Stimulated activated CD4-positive, alpha-beta T cell treated with anti-CD3 and anti-CD28 coated beads, Interleukin-2, amount 100 ng/mL, for 4 hours (primary cell): ENCODE measurements at places on chromosomes 13 and 19.

GRCh38 chr19:10780368-10780767, 55.6 kb downstream of the TMED1 start:
- DNase-seq, result no peak

GRCh38 chr19:34337739-34338138, 27.3 kb upstream of the GPI start:
- no peak for DNase-seq

- DNase-seq, result no peak
Observed at GRCh38 chr19:16284505-16284904, 40.1 kb upstream of the KLF2 start.

GRCh38 chr13:110980921-110981320, 66.1 kb upstream of the ANKRD10 start:
- no peak for DNase-seq

GRCh38 chr19:11179716-11180297, 17.5 kb downstream of the KANK2 start:
- no peak for DNase-seq

GRCh38 chr19:28498404-28498976, 714.5 kb downstream of the UQCRFS1 start:
- DNase-seq, result no peak

GRCh38 chr13:53142306-53142705, 113.7 kb downstream of the OLFM4 start:
- DNase-seq, result no peak

GRCh38 chr19:16446108-16446723, 25.6 kb downstream of the EPS15L1 start:
- no peak for DNase-seq

DNA sequence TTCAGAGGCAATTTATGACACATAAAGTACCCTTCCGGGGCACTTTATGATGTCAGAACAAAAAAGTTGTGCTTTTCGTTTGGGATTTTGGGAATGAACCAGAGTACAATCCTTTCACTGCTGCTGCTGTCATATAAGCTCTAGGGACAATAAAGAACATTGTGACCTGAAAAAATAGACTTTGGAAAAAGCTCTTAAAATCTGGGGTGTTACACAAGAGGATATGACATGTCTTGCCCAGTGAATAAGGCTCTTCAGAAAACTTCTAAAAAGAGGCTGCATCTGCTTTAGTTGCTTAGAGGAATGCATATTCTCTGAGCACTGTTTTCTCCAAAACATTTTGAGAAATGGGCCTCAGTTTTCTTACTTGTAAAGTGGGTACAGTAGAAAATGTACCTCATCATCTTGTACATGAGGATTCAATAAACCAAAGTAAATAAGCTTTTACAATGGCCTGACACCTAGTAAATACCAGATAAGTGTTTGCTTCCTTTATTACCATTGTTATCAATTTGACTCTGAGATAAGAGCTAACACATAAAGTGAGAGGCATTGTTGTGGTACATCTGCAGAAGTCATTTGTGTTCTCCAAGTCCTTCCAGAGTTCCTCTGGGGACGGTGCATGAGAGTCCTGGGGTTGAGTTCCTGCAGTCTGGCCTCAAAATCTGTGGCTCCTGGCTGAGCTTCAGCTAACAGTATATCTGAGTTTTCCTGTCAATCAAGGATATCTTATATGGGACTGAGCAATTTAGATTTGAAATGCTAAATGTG, 67.4 kb upstream of the EDNRB start:
- DNase-seq, result no peak

DNA sequence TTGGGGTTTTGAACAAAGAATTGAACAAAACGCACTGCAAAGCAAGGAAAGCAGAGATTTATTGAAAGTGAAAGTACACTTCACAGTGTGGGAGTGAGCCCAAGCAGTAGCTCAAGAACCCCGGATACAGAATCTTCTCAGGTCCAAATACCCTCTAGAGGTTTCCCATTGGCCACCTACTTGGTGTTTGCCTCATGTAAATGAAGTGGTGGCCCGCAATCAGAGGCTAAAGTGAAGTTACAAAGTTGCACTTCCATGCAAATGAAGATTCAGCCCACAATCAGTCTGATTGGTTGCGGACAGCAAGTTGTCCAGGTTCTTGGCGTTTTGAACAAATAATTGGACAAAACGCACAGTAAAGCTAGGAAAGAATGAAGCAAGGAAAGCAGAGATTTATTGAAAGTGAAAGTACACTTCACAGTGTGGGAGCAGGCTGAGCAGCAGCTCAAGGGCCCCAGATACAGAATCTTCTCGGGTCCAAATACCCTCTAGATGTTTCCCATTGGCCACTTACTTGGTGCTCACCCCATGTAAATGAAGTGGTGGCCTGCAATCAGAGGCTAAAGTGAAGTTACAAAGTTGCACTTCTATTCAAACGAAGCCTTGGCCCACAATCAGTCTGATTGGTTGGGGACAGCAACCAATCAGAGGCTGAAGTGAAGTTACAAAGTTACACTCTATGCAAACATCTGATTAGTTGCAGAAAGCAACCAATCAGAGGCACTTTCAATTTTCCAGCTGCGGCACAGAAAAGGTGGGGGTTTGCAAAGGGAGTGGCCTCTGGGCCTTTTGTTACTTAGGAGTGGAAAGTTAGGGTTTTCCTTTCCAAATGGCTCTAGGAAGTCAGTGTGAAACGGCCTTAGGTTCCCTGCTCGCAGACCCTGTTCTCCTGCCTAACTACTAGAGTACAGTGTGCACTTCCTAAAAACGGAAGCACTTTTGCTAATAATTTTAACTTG, 4.8 kb upstream of the TM9SF2 start:
- peak; percentile 58 for DNase-seq

DNA sequence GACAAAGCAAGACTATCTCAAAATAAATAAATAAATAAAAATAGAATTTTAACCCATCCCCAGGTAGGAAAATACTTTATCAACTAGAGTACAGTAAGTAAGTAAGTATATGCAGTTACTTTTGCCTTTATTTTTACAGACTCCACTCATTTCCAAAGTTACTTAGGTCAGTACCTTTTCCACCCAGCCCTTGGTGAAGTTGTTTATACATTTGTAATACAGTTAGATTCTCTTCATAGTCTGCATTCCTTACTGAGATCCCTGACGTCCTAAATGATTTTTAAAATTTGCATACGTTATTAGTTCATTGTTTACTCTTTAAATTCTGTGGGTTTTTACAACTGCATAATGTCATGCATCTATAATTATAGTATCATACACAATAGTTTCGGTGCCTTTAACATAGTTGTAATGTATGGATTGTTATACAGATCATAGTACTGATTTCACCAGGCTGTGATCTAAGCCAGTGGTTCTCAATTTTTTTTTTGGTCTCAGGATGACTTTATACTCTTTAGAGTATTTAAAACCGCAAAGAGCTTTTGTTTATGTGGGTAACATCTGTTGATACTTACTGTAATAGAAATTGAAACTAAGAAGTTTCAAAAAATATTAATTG, 10.4 kb downstream of the SETDB2 start:
- DNase-seq, result no peak

- no peak for DNase-seq
Observed at GRCh38 chr19:49758292-49758691, 4.8 kb downstream of the TSKS start.

- DNase-seq, result no peak
Observed at GRCh38 chr19:19410553-19411550, 5.4 kb downstream of the GATAD2A start.

DNA sequence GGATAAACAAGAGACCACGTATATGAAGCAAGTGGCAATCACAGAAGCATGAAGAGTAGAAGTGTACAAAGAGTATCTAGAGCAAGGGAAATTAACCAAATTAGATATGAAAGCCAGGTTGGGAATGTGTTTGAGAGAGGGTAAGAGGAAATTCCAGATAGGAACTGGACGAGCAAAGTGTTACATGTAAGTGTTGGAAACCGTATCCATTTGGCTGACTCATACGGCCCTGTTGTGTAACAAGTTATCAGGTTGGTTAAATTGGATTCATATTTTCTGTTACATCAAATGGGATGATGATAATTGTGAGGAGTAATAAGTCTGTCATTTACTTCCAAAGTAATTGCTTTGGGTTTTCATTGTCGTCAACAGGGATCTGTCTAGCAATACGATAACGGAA, 46.7 kb downstream of the RXFP2 start:
- no peak for DNase-seq

DNA sequence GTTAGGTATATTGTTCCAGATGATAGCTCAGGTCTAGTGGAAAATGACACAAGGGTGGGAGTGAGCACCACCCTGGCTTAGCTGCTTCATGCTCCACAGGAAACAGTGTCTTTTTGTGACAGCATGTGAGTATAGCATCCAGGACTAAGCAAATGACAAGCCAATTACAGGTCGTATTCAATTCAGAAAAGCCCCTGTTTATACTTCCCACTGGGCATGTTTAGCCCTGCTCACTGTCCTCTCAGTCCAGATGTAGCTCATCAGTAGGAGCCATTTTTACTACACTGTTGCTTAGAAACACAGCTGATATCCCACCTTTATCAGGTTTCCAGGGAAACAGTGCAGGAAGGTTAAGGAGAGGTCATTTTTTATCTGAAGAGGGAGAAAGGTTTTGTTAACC, 8.0 kb downstream of the ABHD13 start:
- DNase-seq, result no peak

DNA sequence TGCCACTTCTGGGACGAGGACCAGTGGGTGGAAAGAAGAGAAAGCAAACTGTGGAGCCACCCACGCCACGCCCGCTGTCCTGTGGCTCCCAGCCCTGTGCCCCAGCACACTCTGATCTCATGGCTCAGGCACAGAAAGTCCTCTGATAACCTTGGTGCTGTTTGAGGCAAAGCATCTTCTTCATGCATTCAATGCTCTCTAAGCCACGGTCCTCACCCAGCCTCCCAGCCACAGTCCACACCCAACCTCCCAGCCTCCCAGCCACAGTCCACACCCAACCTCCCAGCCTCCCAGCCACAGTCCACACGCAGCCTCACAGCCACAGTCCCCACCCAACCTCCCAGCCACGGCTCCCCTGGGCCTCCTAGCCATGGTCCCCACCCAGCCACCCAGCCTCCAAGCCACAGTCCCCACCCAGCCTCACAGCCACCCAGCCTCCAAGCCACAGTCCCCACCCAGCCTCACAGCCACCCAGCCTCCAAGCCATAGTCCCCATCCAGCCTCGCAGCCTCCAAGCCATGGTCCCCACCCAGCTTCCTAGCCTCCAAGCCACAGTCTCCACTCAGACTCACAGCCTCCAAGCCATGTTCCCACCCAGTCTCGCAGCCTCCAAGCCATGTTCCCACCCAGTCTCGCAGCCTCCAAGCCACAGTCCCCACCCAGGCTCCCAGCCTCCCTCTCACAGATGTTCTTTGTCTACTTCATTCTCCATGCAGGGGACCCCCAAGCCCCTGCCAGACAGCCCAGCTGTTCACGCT, 74.9 kb downstream of the SOX1 start:
- no peak for DNase-seq

DNA sequence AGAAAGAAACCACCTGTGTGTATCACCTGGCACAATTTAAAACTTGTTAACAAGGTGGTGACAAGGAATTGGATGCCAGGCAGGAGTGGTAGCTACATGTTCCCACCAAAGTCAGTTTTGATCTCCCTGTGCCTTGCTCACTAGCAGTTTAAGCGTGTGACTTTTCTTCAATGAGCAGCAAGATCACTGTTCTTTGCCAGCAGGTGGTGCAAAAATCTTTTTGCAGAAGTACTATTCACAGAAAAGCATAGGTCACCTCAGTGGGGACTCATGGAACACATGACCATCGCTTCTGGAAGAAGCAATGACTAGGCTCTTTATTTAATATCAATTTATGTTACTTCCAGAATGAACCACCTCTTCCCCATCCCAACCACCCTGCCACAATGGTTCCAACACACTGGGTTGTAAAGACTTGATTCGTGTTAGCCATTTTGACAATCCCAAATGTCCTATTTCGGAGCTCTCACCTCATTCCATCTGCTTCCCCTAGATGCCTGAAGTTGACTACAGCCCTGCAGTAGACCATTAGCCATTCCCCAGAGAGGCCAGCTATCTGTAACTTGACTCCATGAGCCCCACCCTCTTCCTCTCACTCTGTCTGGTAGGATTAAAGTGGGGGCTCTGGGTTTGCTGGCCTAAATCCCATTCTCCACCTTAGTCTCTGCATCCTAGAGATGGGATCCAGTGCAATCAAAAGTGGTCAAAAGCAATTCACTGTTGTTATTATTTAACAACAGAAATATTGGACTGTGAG, 59.1 kb upstream of the TNFRSF19 start:
- DNase-seq, result no peak

DNA sequence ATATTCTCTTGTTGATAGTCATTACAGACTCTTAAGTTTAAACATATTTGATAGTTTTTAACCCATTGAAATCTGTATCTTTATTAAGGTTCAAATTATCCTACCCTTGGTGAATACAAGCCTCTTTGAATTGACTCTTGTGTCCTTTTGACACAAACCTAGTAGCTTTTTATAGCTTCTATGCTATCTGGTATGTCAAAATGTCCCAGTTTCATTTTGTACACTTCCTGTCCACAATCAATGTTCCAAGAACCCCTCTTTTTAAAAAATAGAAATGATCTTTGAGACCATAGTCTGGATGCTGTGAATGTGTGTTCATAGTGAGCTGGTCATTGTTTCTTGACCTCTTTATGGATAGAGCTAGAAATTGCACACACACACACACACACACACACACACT, 39.2 kb upstream of the FGF14 start:
- no peak for DNase-seq

DNA sequence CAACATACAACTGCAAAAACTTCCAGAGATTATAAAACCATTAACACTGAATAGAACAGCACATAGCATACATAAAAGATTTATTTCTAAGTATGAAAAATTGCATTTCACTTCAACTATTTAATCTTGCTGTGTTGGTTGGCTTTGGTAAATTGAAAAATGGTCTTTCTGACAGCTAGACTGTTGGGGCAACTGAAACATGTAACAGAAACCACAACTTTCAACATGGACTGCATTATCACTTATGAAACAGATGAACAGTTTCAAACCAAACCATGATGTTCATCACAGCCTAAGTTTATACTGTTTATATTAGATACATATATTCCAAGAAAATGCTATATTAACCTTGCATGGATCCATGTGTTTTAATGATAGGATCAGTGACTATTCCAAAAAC, 324.1 kb upstream of the PCDH9 start:
- no peak for DNase-seq

DNA sequence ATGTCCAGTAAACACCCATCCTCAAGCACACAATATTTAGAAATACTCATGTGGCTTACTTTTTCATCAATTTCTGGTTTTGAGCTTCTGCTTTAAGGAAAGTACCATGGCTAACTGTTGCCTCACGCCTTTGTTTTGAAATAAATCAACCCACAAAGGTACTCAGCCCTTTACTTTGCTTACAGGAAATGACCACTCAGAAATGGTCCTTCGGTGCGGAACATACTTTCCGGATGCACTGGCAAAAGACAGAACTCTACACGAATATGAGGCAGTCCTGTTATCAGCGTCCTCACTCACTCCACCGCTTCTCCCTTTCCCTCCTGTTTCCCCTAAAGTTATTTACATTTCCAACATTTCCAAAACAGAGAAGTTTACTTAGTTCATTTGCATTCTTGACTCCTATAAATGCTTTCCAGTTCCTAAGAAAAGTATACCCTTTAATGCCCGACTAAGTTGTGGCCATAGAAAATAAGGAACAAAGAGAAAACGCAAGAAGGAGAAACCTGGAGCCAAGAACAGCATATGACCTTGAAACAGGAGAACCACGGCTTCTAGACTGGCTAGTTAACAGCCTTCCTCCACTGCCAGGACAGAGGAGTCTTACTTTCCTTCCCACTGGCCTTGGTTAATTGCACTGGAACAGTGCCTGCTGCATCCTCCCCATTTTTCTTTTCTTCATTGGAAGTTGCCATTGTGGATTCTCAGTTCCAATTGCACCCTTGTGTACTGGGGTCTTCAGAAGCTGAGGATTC, 10.6 kb downstream of the FPR2 start:
- DNase-seq, result no peak
